AG04450 (cell line): ENCODE measurements at places on chromosomes 11 and 22.

DNA sequence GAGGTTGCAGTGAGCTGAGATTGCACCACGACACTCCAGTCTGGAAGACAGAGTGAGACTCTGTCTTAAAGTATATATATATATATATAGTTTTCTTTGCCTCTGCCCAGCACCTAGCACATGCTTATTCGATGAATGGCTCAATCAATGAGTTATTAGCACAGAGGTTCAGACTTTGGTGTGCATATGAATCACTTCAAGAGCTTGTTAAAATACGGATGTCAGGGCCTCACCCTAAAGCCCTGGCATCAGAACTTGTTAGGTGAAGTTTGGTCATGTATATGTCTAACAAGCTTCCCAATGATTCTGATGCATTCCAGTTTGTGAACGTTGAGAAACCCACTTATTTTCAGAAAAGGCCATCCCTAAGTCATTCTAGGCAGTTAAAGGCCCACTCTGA, 21.8 kb upstream of the TMEM86A start:
- DNase-seq: no peak

DNA sequence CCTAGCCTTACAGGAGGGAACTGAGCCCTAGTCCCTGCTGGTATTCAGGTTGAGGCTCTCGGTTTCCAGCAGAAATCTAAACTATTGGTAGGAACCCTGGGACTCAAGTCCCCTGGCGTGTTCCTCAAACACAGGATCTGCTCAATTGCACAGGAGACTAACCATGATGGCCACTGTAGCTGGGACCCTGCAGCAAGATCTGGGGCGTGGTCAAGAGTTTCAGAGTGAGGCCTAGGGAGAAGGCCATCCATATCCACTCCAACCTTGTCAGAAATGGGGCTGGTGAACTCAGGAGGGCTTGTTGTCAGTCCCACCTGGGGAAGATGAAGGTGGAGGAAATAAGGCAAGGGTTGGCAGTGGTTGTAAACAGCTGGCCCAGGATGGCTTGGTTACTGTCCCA, 49.9 kb upstream of the PAX6 start:
- DNase-seq: no peak

GRCh38 chr11:50037251-50037650, 4.6 kb downstream of the OR4C45 start:
- DNase-seq: no peak

- no peak for DNase-seq
Observed at GRCh38 chr11:8867931-8868631, 42.9 kb upstream of the AKIP1 start.

DNA sequence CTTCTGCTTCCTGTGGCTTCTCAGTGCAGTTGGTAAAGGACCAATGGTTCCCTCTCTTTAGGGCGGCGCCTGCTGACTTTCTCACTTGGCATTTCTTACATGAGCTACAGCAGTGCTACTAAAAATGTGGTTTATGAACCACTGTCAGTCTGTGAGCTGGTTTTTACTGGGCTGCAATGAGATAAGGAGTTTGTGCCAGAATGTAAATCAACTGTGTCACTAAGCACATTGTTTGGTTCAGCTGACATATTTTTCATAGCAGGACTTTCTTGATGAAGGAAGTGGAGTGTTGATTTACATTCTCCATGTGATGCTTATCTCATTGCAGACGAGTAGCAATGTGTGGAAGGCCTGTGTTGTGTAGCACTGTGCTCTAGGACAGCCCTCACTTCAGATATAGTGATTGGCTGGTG, 463.3 kb downstream of the SOX6 start:
- DNase-seq: peak; percentile 38

GRCh38 chr11:70525006-70525405, 126.7 kb downstream of the CTTN start:
- no peak for DNase-seq

- DNase-seq: no peak
Observed at GRCh38 chr11:78377625-78378418, 39.8 kb downstream of the GAB2 start.

DNA sequence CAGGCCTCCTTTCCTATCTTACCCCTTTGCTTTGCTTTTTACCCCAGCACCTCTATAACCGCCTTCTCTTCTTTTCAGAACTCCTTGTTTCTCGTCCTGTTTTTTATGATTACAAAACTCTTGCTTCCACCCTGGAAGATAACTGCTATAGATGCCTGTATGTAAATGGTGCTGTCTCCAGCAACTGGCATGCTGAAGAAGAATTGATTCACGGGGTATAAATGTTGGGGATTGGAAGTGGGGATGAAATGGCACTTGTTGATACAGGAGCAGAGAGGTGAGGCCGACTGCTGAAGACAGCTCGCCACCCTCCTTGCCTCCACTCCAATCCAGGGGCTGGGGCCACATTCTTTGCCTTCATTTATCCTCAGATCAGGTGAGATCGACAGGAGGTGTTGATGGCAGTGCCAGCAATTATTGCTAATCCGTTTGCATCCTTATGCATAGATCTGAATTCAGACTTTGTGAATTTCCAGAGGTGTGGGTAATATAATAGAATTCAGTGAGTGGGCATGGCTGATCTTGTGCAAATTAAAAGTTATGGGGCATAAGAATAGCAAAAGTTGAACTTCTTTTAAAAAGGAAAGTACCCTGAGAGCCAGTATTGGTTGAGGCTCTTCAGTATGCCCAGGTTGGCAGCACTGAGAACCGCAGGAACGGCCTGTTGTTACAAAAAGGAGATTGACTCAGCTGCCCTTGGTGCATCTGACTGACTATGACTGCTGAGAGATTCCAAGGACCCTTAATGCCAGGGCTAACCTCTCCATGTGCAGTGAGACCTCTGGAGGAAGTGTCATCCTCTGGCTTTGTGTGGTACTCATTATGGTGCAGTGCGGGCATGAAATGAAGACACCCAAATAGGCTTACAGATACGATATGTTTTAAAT, 5.3 kb downstream of the NEAT1 start:
- DNase-seq: no peak

GRCh38 chr11:113248702-113249490, 65.5 kb upstream of the TTC12 start:
- DNase-seq: no peak

GRCh38 chr11:31790649-31791048, 20.5 kb downstream of the PAX6 start:
- DNase-seq: no peak

GRCh38 chr22:30392661-30393321, 4.0 kb upstream of the SEC14L2 start:
- no peak for DNase-seq

GRCh38 chr11:76782531-76783293, 444 bp upstream of the TSKU start:
- peak; percentile 97 for DNase-seq

GRCh38 chr22:22981670-22982571, 88.4 kb upstream of the GNAZ start:
- DNase-seq: no peak

DNA sequence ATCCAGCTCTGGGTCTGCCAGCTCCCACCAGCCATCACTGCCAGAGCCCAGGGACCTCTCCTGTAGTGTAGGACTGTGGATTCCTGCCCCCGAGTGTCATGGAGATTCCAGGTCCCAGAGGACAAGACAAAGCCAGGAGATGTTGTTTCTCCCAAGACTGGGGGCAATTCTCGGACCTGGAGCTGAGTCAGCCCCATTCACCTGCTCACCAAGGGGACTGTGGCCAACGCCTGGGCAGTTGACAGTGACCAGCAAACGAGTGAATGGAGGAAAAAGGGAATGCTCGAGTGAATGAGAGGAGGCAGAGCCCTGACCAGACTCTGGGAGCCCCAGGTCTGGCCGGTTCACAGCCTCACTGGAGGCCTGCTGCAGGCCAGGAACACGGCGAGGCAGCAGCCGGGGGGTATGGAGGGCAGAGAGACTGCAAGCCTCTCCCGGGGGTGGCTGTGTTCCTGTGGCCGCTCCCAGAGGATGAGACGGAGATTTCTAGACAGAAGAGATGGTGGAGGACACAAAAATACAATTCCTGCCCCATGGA, 61.3 kb upstream of the PRR5 start:
- DNase-seq: no peak

GRCh38 chr11:40722179-40722795, 737.2 kb downstream of the LRRC4C start:
- DNase-seq: no peak

DNA sequence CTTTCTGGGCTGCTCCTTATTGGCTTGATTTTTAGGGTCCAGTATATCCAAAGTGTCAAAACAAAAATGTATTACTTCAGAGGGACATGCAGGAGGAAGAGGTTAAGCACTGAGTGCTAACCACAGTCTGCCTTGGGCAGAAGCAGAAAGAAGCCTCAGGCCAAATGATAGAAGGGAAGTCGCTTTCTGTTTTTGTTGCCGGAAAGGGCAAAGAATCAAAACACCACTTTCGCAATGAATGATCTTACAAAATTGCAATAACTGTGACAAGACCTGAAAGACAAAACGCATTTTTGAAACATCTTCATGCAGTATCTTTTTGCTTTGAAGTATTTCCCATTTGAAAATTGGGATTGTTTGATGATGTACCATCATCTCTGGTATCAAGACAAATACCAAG, 70.1 kb upstream of the PICALM start:
- DNase-seq: no peak

GRCh38 chr22:19576460-19577421, 52.5 kb upstream of the CLDN5 start:
- no peak for DNase-seq

DNA sequence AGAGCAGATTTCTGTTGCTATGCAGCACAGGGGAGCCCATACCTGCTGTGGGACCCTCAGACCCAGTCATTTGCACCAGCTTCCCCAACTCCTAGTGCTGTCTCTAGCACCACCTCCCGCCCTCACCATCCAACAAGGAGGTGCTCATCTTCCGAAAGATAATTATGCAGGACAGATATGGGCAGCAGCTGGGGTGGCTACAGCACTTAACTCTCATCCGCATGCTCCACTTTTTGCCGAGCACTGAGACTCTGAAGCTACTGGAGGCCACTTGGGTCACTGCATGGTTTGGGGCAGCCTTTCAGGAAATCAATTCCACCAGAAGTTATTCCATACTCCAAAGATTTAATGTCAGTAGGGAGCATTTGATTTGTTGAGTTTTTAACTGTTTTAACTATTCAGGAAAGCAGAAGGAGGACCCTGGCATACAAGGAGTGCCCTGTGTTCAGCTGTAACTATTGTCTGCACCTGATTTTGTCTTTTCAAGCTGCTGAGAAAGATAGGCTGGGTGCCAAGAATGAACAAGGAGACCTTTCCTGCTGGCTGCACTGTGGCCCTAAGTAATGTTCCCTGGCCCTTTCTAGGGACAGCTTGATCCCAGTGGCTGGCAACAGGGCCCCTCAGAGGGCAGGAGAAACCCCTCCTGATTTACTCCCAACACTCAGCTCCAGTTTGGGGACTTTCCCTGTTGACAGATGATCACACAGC, 67.3 kb upstream of the CSNK2A3 start:
- DNase-seq: no peak

DNA sequence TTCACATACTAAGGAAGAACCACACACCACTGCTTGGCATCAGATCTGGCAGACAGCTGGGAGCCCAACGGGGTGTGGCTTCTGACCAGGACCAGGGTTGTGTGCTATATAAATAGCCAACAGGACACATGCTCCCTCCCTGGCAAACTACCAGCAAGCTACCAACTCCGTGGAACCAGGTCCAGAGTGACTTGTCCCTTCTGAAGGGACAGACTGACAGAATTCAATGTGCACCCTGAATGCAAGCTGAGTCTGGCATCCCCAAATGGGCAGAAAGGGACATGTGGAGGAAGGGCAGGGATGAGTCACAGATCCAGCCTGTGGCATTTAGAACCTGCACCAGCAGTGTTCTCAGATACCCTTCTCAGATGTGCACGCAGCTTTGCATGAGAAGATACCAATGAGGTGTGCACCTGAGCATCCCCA, 92.9 kb downstream of the MICAL3 start:
- no peak for DNase-seq
